Tibial nerve (tissue), 4 donors: ENCODE measurements at places on chromosomes 2 and 18. TPM values are rescaled to one million over a fixed set of nuclear protein-coding genes. Genes with fewer than 3 reads are reported as not detected.

GRCh38 chr2:187054501-187055319 lies 205.7 kb upstream of the ZSWIM2 start:
- H3K27ac ChIP-seq, result no peak overlapping the region
- no peaks in the 10 kb centered on the region for H3K36me3 ChIP-seq
- no peaks in the 10 kb centered on the region for H3K4me1 ChIP-seq
- no peaks in the 10 kb centered on the region for H3K27me3 ChIP-seq

- H3K4me3 ChIP-seq, result no peak overlapping the region
- H3K27ac ChIP-seq, result no peak overlapping the region
- H3K36me3 ChIP-seq, result no peaks in the 10 kb centered on the region
- H3K27me3 ChIP-seq, result no peaks in the 10 kb centered on the region
- H3K4me1 ChIP-seq, result no peaks in the 10 kb centered on the region
- DNase-seq, result peak; percentile 44
Measured at GRCh38 chr2:1854729-1855547, 110.6 kb upstream of the PXDN start.

WNT10A gene
- 1.3 TPM for total RNA-seq

- no peak for DNase-seq
- peak overlapping the region; percentile 46 for H3K27ac ChIP-seq
- H3K4me3 ChIP-seq, result no peak overlapping the region
- H3K4me1 ChIP-seq, result peaks cover 22% of the 10 kb centered on the region
- no peaks in the 10 kb centered on the region for H3K27me3 ChIP-seq
- H3K36me3 ChIP-seq, result no peaks in the 10 kb centered on the region
Measured at GRCh38 chr2:120919771-120920453, 184.2 kb downstream of the GLI2 start.

- no peak overlapping the region for H3K4me3 ChIP-seq
- H3K36me3 ChIP-seq, result no peaks in the 10 kb centered on the region
- H3K4me1 ChIP-seq, result no peaks in the 10 kb centered on the region
- no peak for DNase-seq
- no peaks in the 10 kb centered on the region for H3K27me3 ChIP-seq
Measured at GRCh38 chr2:205511221-205511620, 171.1 kb upstream of the NRP2 start.

DNA sequence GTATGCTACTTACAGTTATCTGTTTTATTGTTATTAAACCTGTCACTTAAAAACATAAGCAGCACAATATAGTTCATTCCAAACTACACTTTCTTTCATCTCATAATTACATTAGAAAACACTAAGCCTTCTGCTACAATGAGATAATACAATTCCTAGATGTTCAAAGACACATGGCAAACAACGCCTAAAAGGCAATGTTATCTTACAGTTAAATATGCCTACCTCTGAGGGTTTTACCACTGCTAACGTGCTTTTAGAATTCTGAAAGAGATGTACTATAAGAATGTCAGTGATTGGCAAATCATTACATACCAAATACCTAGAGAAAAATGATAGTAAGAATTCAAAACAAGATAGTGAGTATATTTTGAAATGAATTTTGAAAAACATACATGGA lies 46.8 kb upstream of the SPOPL start:
- no peaks in the 10 kb centered on the region for H3K36me3 ChIP-seq
- no peak overlapping the region for H3K4me3 ChIP-seq
- no peaks in the 10 kb centered on the region for H3K4me1 ChIP-seq
- H3K27me3 ChIP-seq, result no peaks in the 10 kb centered on the region
- DNase-seq, result no peak

- H3K27me3 ChIP-seq, result no peaks in the 10 kb centered on the region
- no peak overlapping the region for H3K4me3 ChIP-seq
- no peak for DNase-seq
- no peaks in the 10 kb centered on the region for H3K36me3 ChIP-seq
- no peak overlapping the region for H3K27ac ChIP-seq
- H3K4me1 ChIP-seq, result no peaks in the 10 kb centered on the region
Measured at GRCh38 chr2:95325590-95326432, 28.7 kb downstream of the KCNIP3 start.

- no peaks in the 10 kb centered on the region for H3K27me3 ChIP-seq
- peak overlapping the region; percentile 7 for H3K27ac ChIP-seq
- H3K36me3 ChIP-seq, result no peaks in the 10 kb centered on the region
- no peak for DNase-seq
- no peaks in the 10 kb centered on the region for H3K4me1 ChIP-seq
Measured at GRCh38 chr2:13000664-13001363, 284.1 kb downstream of the TRIB2 start.

DNA sequence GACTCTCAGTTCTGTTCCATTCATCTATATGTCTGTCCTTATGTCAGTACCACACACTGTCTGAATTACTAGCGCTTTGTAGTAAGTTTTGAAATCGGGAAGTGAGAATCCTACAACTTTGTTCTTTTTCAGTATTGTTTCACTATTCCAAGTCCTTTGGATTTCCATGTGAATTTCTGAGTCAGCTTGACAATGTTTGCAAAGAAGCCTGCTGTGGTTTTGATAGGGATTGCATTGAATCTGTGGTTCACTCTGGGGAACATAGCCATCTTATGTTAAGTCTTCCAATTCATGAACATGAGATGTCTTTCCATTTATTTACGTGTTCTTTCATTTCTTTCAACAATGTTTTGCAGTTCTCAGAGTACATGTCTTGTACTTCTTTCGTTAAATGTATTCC lies 15.0 kb downstream of the SLC3A1 start:
- H3K4me1 ChIP-seq, result no peaks in the 10 kb centered on the region
- no peaks in the 10 kb centered on the region for H3K27me3 ChIP-seq
- no peak for DNase-seq

DNA sequence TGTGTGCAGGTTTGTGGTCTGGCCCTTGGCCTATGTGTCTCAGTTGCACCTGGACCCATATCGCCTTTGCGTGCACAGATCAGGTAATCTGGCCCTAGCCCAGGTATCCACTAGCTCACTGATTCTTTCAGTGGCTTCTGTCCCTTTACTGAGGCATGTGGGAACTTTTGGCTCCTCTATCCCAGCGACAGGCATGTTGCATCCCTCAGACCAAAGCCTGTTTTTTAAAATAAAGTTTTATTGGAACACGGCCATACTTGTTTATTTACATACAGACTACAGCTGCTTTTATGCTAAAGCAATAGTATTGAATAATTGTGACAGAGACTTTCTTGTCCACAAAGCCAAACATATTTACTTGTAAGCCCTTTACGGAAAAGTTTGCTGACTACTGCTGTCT lies 39.9 kb upstream of the UPP2 start:
- DNase-seq, result no peak
- no peaks in the 10 kb centered on the region for H3K27me3 ChIP-seq
- no peak overlapping the region for H3K4me3 ChIP-seq
- no peaks in the 10 kb centered on the region for H3K36me3 ChIP-seq

- DNase-seq, result no peak
- no peak overlapping the region for H3K4me3 ChIP-seq
- H3K27ac ChIP-seq, result no peak overlapping the region
- H3K36me3 ChIP-seq, result no peaks in the 10 kb centered on the region
Measured at GRCh38 chr2:32375228-32375892, 18.5 kb downstream of the BIRC6 start.

GRCh38 chr18:77980275-77980674 lies 730.6 kb downstream of the GALR1 start:
- no peak overlapping the region for H3K27ac ChIP-seq
- H3K4me1 ChIP-seq, result no peaks in the 10 kb centered on the region
- no peaks in the 10 kb centered on the region for H3K36me3 ChIP-seq
- DNase-seq, result no peak
- H3K4me3 ChIP-seq, result no peak overlapping the region

GRCh38 chr18:22930089-22930713 lies 2.9 kb upstream of the RBBP8 start:
- no peaks in the 10 kb centered on the region for H3K27me3 ChIP-seq
- H3K4me3 ChIP-seq, result no peak overlapping the region
- peaks cover 8% of the 10 kb centered on the region for H3K4me1 ChIP-seq
- DNase-seq, result peak; percentile 92

DNA sequence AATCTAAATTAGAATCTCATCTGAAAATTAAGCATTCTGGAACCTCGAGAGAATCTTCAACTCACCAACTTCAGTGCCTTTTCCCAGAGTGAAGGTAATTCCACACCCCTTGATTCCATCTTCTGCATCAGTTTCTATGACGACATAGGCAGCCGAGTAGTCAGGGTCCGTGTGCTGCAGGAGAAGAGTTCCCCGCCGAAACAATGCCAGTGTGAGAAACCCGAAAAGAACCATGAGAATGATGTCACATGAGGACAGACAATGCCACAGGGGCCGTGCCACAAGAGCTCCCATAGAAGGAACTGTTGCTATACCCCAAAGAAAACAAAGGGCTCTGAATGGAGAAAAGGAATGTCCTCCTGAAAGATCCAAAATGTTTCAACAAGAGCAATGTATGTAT lies 6.0 kb downstream of the ENOSF1 start:
- no peak for DNase-seq
- H3K27me3 ChIP-seq, result no peaks in the 10 kb centered on the region
- H3K27ac ChIP-seq, result no peak overlapping the region
- H3K4me1 ChIP-seq, result peaks cover 28% of the 10 kb centered on the region
- H3K36me3 ChIP-seq, result no peaks in the 10 kb centered on the region

- H3K4me3 ChIP-seq, result no peak overlapping the region
- H3K27me3 ChIP-seq, result no peaks in the 10 kb centered on the region
- no peak for DNase-seq
Measured at GRCh38 chr18:42437646-42438045, 482.6 kb downstream of the PIK3C3 start.

DNA sequence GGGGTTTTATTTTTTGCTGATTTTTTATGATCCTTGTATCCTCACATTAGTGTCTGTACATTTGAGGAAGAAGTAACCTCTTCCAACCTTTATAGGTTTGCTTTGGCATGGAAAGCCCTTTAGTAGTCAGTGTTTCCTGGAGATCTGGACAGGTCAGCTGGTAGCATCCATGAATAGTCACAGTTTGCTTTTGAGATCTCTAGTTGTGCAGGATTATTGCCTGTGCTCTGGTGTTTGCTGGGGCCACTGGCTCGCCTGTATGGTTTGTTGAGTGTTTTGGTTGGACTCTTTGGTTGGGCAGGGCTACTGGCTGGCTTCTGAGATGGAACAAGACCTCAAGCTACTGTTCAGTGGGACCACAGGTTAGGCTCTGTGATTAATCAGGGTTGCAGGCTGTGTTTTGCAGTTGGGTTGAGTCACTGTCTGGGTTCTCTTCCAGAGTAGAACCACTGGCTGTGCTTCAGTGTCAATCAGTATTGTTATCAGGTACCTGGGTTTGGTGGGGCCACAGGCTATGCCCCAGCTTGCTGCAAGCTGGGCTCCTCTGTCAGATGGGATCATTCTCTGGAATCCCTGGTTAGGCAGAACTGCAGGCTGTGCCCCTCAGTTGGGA lies 20.0 kb downstream of the SP140L start:
- H3K36me3 ChIP-seq, result no peaks in the 10 kb centered on the region
- H3K27ac ChIP-seq, result no peak overlapping the region
- no peak overlapping the region for H3K4me3 ChIP-seq
- DNase-seq, result no peak

MEIS1 gene
- total RNA-seq, result 18.4 TPM

ALLC gene
- total RNA-seq, result 16.6 TPM
